Activated T-cell treated with anti-CD3 and anti-CD28 coated beads, Interleukin-2, amount 50 U/mL, for 1 hour (primary cell): ENCODE measurements at places on chromosomes 1 and 21.

DNA sequence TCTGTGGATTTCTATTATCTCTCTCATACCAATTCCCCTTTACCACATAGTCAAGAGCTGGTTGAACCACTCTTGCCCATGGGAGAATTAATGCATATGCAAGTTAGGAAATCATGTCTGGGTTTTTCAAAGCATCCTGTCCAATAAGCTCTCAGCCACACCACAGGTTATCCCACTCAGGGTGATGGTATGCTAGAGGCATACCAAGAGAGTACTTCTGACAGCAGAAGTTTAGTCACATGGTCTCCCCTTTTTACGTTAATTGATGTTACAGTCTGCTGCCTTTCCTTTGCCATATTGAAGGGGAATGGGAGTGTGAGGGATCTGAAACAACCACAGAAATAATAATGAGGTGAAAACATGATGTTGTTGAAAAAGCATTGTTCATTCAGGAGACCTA, 135.8 kb upstream of the PBX1 start:
- no peak for DNase-seq

DNA sequence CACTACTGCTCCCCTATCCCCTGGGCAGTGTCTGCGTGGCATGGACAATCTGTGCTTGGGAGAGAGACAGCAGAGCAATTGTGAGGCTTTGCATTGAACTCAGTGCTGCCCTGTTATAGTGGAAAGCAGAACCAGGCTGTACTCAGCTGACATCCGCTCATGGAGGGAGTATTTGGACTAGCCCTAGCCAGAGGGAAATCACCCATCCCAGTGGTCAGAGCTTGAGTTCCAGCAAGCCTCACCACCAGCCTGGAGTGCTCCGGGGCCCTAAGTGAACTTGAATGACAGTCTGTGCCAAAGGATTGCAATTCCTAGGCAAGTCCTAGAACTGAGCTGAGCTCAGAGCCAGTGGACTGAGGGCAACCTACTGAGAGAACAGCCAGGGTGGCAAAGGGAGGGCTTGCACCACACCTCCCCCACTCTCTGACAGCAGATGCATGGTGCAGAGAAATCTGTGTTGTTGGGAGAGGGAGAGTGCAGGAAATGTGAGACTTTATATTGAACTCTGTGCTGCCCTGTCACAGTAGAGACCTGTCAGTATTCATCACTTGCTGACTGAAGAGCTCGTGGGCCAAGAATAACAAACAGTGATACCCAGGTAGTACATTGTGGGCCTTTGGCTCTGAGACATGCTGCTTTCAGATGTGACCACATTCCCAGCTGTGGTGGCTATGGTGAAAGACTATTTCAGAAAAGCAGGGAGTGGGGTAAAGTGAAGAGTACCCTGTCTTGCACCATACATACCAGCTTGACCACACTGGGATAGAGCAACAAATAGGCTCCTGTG, 107.7 kb upstream of the SLC5A9 start:
- no peak for DNase-seq

- no peak for DNase-seq
These were observed 90.5 kb downstream of the SPATA17 start for GRCh38 chr1:217721692-217722091.

- DNase-seq: peak; percentile 35
These were observed 1.1 kb downstream of the LAMB3 start for GRCh38 chr1:209651138-209651587.

- no peak for DNase-seq
These were observed 294.2 kb downstream of the PBX1 start for GRCh38 chr1:164853146-164853545.

GRCh38 chr1:62897788-62898187, 113.9 kb downstream of the ATG4C start:
- DNase-seq: no peak

- no peak for DNase-seq
These were observed 33.2 kb downstream of the OTUD7B start for GRCh38 chr1:149977345-149977744.

GRCh38 chr1:195415584-195415983, 1192.7 kb downstream of the KCNT2 start:
- no peak for DNase-seq

- no peak for DNase-seq
These were observed 56.8 kb downstream of the ZBTB17 start for GRCh38 chr1:15918962-15919715.

- no peak for DNase-seq
These were observed 18.0 kb upstream of the ID3 start for GRCh38 chr1:23577056-23578004.

DNA sequence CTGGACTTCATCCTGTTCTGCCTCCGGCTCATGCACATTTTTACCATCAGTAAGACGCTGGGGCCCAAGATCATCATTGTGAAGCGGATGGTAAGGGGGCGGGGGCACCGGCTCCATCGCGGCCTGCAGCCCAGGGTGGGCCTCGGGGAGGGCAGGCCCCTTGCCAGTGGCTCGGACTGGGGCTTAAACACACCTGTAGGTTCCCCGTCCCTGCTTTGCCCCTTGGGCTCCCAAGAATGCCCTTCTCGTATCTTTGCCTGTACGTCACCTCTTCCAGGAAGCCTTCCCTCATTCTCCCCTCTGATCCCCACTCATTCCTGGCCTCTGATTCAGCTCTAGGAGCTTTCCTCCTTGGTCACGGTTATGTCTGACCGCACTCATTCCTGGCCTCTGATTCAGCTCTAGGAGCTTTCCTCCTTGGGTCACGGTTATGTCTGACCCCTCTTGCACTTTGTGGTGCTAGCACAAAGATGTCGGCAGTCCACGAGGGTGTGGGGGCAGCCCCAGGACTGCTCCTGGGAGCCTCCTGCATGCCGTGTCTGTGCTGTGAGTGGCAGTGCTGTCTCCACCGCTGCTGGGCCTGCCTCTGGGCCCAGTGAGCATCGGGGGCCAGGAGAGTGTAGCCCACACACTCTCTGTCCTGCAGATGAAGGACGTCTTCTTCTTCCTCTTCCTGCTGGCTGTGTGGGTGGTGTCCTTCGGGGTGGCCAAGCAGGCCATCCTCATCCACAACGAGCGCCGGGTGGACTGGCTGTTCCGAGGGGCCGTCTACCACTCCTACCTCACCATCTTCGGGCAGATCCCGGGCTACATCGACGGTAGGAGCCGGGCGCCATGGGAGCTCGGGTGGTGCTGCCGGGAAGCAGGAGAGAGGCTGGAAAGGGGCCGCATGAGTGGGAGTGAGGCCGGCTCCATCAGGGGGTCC, 49.1 kb upstream of the LRRC3 start:
- no peak for DNase-seq

GRCh38 chr1:17149771-17150170, 30.5 kb upstream of the PADI2 start:
- DNase-seq: no peak

GRCh38 chr1:208536212-208536611, 292.0 kb upstream of the PLXNA2 start:
- DNase-seq: no peak

GRCh38 chr1:3642919-3643675, 6.8 kb downstream of the WRAP73 start:
- DNase-seq: no peak

DNA sequence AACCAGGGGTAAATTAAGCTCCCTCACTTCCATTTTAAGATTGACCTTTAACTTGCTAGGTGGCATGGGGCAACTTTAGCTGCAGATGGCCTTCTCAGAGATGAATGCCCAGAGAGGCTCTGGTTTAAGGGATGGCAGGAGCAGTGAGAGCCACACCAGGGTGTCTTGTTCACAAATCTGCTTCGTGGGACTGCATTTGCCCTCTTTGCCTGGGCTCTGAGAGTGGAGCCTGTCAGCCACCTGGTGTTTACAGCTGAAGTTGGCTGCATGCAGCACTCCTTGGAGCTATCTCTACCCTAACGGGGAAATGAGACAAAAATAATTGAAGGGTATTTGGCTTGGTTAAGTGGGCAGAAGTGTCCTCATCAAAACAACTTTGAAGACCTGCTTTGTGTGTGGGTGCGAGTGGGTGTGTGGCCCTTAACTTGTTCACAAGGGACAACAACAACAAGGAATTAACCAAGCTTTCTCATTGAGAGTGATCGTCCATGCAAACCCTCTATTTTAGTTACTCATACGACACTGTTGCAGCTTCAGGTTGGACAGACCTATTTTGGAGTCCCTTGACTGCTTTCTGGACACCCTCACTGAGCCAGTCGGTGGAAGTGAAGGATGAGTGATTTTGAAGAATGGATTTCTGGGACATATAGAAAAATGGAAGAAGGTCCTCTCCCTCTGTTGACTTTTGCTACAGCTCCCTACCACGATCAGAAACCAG, 29.8 kb downstream of the PGM1 start:
- no peak for DNase-seq

GRCh38 chr1:70714149-70714548, 303.1 kb downstream of the CTH start:
- no peak for DNase-seq

- DNase-seq: no peak
These were observed 88.3 kb upstream of the GPR52 start for GRCh38 chr1:174359454-174359805.

DNA sequence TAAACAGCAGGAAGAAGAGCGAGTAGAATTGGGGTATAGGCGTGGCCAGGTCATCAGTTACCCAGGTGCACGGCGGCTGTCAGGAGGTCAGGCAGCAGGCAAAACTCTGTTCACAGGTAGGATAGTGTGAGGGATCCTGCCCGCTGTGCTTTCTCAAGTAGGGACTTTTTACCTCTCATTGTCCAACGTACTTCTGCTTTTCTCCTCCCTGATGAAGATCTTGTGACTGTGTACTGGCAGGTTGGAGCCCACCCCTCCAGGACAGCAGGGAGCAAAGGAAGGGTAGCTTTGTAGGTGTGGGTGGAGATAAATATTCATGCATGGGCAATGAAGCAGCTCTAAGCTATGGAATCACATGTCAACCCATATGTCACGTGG, 373.5 kb downstream of the KIF26B start:
- DNase-seq: no peak

- DNase-seq: no peak
These were observed 10.5 kb downstream of the KIF21B start for GRCh38 chr1:201013031-201013485.

GRCh38 chr21:16578912-16579311, 849.1 kb downstream of the USP25 start:
- no peak for DNase-seq

GRCh38 chr1:112255080-112255479, 140.9 kb upstream of the CTTNBP2NL start:
- DNase-seq: no peak

- no peak for DNase-seq
These were observed 30.4 kb upstream of the LBR start for GRCh38 chr1:225458222-225458631.

DNA sequence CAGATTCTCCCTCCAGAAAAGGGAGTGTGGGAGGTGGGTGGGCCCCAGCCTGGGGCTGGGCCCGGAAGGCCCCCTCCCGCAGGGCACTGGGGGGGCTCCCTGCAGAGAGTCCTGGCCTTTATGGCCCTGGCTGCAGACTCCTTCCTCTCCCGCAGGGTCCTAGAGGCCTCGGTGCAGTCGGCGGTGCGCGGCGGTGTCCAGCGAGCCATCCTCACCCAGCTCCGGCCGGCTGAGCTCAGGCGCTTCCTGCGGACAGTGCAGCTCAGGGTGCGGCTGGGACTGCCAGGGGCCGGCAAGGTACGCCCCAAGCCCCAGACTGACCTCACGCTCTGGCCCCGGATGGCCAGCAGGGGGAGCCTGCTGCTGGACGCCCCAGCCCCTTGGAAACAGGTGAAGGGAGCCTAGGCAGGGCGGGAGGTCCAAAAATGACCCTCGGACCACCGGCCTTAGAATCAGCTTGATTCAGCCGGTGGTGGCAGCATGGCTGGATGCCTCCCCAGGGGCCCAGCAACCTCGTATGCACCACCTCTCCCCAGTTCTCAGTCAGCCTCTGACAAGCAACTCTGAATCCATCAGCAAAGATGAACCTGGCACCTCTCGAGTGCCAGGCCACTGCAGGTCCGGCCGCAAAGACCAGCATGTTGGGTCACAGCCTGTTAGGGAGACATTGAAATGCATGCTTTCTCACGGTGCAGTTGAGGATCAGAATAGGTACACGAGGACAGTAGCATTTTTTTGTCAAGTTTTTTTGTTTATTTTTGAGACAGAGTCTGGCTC, 20.6 kb downstream of the MTHFR start:
- peak; percentile 55 for DNase-seq

DNA sequence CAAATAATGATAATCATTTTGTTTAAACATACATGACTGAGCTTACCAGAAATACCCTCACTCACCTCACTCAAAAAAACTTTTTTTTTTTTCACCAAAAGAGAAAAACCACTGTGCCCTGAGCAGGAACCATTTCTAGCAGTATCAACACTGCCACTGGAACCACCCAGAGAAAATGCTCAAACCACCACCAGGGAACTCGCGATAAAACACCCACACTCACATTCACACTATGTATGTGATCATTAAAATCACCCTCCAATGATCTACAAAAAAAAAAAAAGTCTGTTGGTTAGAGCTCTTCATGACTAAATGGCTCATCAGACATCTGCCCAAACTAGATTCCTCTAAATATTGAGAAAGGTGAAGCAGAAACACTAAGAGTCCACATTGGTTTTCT, 11.5 kb downstream of the TIAM1 start:
- no peak for DNase-seq

DNA sequence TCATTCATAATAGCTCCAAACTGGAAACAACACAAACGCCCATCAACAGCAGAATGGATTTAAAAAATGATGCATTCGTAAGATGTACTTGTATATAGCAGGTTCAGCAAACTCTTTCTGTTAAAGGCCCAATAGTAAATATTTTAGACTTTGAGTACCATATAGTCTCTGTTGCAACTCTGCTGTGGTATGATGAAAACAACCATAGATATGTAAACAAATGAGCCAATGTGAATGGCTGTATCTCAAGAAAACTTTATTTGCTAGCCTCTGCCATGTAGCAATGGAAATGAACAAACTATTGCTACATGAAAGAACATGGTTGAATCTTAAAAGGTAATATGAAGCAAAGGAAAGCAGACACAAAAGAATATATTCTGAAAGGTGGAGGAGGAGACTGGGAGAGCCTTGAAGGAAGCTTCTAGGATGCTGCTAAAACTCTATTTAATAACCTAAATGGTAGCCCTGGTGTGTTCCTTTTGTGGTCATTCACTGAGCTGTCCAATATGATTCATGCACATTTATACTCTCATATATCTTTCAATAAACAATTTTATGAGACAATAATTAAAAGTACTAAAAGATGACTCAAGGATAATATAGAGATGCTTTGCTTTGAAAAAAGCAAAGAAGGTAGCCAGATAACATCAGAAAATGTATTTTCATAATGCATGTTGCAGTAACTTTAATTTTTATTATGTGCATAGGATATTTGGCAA, 29.1 kb upstream of the FMO3 start:
- no peak for DNase-seq

DNA sequence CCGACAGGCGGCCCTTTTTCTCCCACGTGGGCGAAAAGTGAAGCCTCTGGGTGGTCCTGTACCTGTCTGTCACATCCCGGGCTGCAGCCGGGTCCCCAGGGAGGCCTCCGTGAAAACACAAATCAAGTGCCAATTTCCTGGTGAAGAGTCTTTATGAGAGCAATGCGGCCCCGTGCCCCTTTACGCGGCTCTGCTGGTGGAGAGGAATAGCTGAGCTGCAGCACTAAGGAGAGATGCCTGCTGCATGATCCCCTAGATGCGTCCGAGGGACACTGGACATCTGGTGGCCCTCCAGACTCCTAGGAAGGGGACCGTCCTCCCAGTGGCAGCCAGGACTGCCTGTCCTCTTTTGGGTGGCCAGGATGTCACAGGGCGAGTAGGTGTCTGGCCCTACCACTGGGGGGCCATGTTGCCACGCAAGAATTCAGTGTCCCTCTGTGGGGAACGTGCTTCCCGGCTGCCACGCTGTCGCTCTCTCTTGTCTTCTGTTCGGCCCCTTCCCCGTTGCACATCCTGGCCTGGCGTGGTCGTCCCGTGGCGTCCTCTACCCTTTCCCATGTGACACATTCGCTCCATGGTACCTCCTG, 38.7 kb downstream of the COL18A1 start:
- DNase-seq: no peak
